ENCODE measurements at places on chromosomes 3 and 15. TPM values are rescaled to one million over a fixed set of nuclear protein-coding genes. Genes with fewer than 3 reads are reported as not detected.

DNA sequence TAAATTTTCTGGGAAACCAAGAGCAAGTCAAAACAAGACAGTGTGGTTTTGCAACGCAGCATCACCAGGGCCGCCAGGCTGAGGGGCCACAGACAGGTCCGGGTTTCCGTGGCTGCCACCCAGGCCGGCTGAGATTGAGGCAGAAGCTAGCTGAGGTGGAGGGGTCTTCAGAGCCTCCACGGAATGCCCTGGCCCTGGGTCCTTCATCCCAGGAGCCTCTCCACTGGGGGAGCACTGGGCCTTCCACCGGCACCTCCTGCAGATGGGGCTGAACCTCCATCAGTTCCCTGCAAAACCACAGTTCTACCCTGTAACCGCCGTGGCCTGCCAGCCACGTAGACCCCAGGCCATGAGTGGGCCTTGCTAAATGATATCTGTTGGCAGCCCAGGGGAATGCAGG, 152.7 kb downstream of the CHSY1 start:
- H3K4me1 ChIP-seq: no peaks in the 10 kb centered on the region
- DNase-seq: no peak
- H3K27me3 ChIP-seq: no peaks in the 10 kb centered on the region
- no peak overlapping the region for H3K27ac ChIP-seq
- no peak overlapping the region for H3K4me3 ChIP-seq

DNA sequence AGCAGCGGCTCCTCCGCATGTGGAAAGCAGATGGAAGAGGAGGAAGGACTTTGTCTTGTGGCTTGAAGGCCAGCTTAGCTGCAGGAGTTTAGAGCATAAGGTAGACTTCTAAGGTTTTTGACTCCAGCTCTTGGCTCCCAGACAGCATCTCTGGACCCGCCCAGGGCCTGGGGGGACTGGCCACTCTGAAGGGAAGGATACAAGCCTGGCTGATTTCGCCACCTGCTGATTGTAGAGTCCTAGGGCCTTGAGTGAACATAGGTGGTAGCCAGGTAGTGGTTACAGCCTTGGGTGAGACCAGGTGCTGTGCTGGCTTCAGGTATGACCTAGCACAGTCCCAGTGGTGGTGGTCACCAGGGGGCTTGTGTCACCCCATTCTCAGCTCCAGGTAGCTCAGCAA, 48.4 kb upstream of the RPL35A start:
- no peak overlapping the region for H3K27ac ChIP-seq
- H3K4me3 ChIP-seq: no peak overlapping the region
- no peak for DNase-seq

GRCh38 chr3:129927072-129927471, 33.6 kb upstream of the TMCC1 start:
- H3K27ac ChIP-seq: no peak overlapping the region
- H3K27me3 ChIP-seq: no peaks in the 10 kb centered on the region
- no peaks in the 10 kb centered on the region for H3K4me1 ChIP-seq

GRCh38 chr3:171001957-171002694, 24.4 kb downstream of the SLC2A2 start:
- H3K27me3 ChIP-seq: no peaks in the 10 kb centered on the region
- peaks cover 5% of the 10 kb centered on the region for H3K4me1 ChIP-seq
- no peaks in the 10 kb centered on the region for H3K36me3 ChIP-seq
- DNase-seq: no peak
- H3K4me3 ChIP-seq: no peak overlapping the region

PRSS50 gene
- total RNA-seq: 0.35 TPM

GRCh38 chr3:162984746-162985145, 1488.1 kb downstream of the OTOL1 start:
- peak; percentile 7 for DNase-seq
- H3K27me3 ChIP-seq: no peaks in the 10 kb centered on the region
- no peak overlapping the region for H3K4me3 ChIP-seq
- no peaks in the 10 kb centered on the region for H3K36me3 ChIP-seq
- H3K4me1 ChIP-seq: no peaks in the 10 kb centered on the region

- H3K4me3 ChIP-seq: no peak overlapping the region
- no peaks in the 10 kb centered on the region for H3K27me3 ChIP-seq
- no peak for DNase-seq
- H3K27ac ChIP-seq: no peak overlapping the region
- no peaks in the 10 kb centered on the region for H3K36me3 ChIP-seq
These were observed 625.6 kb downstream of the SI start for GRCh38 chr3:164452707-164453106.

DNA sequence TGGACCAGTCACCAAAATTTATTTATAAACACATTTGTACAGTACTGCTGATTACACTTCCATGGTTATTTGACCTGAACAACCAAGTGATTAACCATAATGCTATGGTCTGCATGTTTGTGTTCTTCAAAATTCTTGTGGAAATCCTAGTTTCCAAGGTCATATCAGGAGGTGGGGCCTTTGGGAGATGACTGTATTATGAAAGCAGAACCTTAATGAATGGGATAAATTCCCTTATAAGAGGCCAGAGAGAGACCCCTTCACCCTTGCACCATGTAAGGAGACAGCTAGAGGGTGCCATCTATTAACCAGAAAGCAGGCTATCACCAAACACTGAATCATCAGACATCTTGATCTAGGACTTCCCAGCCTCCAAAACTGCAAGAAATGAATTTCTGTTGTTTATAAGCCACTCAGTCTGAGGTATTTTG, 1.9 kb downstream of the SCAPER start:
- DNase-seq: no peak
- H3K4me3 ChIP-seq: peak overlapping the region; percentile 66
- H3K27ac ChIP-seq: no peak overlapping the region
- no peaks in the 10 kb centered on the region for H3K36me3 ChIP-seq
- no peaks in the 10 kb centered on the region for H3K27me3 ChIP-seq
- peaks cover 13% of the 10 kb centered on the region for H3K4me1 ChIP-seq

DNA sequence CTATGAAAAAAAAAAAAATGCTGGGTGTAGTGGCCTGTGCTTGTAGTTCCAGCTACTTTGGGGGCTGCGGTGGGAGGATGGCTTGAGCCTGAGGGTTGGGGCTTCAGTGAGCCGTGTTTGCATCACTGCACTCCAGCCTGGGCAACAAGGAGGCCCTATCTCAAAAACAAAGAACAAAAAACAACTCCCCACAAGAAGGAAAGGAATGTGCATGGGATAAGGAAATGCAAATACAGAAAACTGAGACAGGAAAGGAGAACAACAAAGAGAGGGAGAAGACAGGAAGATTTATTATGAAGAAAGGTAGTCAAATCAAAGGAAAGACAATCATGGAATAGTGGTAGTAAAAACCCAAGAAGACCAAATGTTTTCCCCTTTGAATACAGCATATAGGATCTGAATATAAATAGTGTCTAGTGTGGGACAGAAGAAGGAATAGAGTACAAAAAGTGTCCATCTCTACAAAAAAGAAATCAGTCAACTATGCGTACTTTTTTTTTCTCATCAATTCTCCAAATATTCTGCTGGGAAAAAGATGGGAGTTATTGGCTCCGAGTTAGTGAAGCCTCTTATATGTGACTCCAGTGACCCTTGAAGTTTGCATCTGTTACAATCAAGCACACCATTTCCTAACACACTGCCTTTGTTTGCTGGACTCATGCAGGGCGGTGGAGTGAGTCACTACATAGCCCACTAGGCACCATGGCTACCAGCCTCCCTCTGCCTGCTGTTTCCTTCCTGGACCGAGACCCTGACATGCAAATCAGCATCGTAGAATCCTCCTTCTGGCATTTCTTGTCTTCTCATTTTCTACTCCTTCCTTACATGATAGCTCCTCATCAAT, 101.2 kb upstream of the PTX3 start:
- H3K4me3 ChIP-seq: no peak overlapping the region
- no peak for DNase-seq
- no peak overlapping the region for H3K27ac ChIP-seq

DAZL gene
- not detected for total RNA-seq

- no peak overlapping the region for H3K27ac ChIP-seq
- DNase-seq: no peak
- H3K27me3 ChIP-seq: no peaks in the 10 kb centered on the region
- no peaks in the 10 kb centered on the region for H3K4me1 ChIP-seq
- H3K4me3 ChIP-seq: no peak overlapping the region
These were observed 424.3 kb upstream of the ATP10A start for GRCh38 chr15:26287381-26287780.

- H3K27me3 ChIP-seq: no peaks in the 10 kb centered on the region
- H3K4me1 ChIP-seq: no peaks in the 10 kb centered on the region
- H3K27ac ChIP-seq: no peak overlapping the region
- H3K36me3 ChIP-seq: no peaks in the 10 kb centered on the region
These were observed 55.4 kb downstream of the ITGA11 start for GRCh38 chr15:68376447-68377060.

DNA sequence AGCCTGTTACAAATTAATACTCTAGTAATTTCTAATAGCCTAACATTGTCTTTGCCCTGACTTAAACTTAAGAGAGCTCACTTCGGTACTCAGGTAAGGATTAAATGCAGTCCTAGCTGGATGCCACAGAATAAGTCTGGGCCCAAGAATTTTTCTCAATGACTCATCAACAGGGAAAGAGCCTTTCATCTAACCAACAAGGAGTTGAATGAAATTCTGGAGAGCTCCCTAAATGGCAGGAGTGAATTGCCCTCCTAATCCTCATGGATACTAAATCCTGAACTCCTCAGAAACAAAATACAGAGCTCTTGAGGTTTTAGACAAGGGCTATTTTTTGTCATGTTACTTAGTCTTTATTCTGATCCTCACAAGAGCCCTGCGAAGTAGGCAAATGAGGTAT, 159.5 kb downstream of the PLCH1 start:
- no peak overlapping the region for H3K27ac ChIP-seq
- no peaks in the 10 kb centered on the region for H3K27me3 ChIP-seq
- no peaks in the 10 kb centered on the region for H3K4me1 ChIP-seq
- no peaks in the 10 kb centered on the region for H3K36me3 ChIP-seq
- H3K4me3 ChIP-seq: no peak overlapping the region

GRCh38 chr15:79956354-79956939, 14.5 kb downstream of the BCL2A1 start:
- peaks cover 2% of the 10 kb centered on the region for H3K4me1 ChIP-seq
- H3K27me3 ChIP-seq: no peaks in the 10 kb centered on the region
- H3K27ac ChIP-seq: no peak overlapping the region
- DNase-seq: no peak

DNA sequence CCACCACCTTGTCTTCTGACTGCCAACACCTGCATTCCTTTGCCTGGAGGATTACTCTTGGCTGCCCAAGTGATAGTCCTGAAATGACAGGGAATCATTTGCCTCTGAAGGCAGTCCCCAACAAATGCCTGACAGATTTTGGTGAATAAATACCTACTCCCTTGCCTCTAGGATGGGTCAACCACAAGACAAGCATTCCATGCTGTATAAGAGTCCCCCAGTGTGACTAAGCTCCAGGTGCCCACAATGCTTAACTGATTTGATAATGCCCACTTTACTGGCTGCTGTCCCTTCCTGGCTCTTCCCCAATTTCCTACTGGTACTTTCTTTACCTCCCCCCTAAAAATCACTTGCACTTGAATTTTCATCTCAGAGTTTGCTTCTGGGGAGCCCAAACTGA, 14.8 kb downstream of the THRB start:
- H3K4me3 ChIP-seq: no peak overlapping the region
- no peak for DNase-seq
- no peaks in the 10 kb centered on the region for H3K36me3 ChIP-seq

TNFSF10 gene
- total RNA-seq: 277 TPM

GRCh38 chr3:29451920-29452319, 171.0 kb downstream of the RBMS3 start:
- H3K36me3 ChIP-seq: no peaks in the 10 kb centered on the region
- no peak overlapping the region for H3K27ac ChIP-seq
- no peaks in the 10 kb centered on the region for H3K27me3 ChIP-seq
- H3K4me1 ChIP-seq: no peaks in the 10 kb centered on the region
- H3K4me3 ChIP-seq: no peak overlapping the region

DNA sequence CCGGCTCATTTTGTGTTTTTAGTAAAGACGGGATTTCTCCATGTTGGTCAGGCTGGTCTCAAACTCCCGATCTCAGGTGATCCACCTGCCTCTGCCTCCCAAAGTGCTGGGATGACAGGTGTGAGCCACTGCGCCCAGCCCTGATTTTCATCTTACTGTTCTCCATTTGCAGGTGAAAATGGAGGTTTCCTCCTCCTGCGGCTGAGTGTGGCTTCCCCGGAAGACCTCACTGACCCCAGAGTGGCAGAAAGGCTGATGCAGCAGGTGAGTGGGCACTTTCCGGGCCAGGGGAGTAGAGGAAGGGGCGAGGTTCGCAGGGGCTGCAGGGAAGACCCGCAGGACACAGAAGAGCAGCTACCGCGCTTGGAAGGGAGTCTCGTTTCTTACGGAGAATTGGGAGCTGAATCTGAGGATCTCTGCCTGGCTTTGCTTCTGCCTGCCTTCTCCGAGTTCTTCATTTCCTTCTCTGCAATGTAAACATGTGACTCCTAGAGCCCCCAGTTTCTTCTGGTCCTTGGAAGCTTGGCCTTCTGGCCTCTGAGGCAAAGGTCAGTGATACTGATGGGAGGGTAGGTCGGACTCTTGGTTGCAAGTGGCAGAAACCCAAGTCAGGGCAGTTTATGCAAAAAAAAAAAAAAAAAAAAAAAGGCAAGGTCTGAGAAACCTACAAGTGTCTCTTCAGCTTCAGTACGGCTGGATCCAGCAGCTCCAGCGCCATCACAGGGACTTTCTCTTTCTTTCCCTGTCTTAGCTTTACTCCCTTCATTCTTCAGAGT, 8.9 kb downstream of the MUC20 start:
- no peak overlapping the region for H3K4me3 ChIP-seq
- no peak overlapping the region for H3K27ac ChIP-seq
- H3K4me1 ChIP-seq: no peaks in the 10 kb centered on the region
- DNase-seq: no peak
- H3K27me3 ChIP-seq: no peaks in the 10 kb centered on the region

SPRED1 gene
- total RNA-seq: 36.2 TPM

GRCh38 chr3:177642804-177643125, 445.5 kb upstream of the TBL1XR1 start:
- H3K4me3 ChIP-seq: no peak overlapping the region
- DNase-seq: no peak
- H3K27me3 ChIP-seq: no peaks in the 10 kb centered on the region

DNA sequence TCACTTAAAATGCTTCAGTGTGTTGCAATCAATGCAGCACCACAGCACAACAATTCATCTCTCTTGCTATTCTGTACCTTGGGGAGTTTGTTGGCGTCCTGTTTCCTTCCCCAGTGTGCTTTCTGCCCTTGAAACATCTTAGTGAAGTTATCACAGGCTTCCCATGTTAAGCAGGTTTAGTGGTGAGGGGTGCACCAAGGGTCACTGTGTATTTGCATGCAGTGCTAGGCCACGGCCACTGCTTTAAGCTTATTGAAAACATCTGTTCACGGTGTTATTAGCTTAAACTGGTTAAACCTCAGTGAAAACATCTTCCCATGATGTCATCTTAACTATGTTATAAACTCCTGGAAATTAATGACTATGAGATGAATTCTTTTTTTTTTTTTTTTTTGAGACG, 217.3 kb upstream of the GOLIM4 start:
- no peaks in the 10 kb centered on the region for H3K27me3 ChIP-seq
- no peak overlapping the region for H3K27ac ChIP-seq
- no peaks in the 10 kb centered on the region for H3K36me3 ChIP-seq

Measured in kidney (tissue), 22 donors.